Panc1 (cell line): ENCODE measurements at places on chromosomes 1 and 21. TPM values are rescaled to one million over a fixed set of nuclear protein-coding genes. Genes with fewer than 3 reads are reported as not detected.
A peak's percentile ranks its signal among the peaks of the same experiment; 100 is the strongest.

- H3K4me1 ChIP-seq = no peaks in the 10 kb centered on the region; the same call in 1 of the 2 replicates
- H3K27ac ChIP-seq = no peak overlapping the region
- peak overlapping the region; percentile 24; the same call in 1 of the 2 replicates for H3K4me3 ChIP-seq
- peak; percentile 60 for DNase-seq
- no peaks in the 10 kb centered on the region for H3K36me3 ChIP-seq
Observed at GRCh38 chr1:157163273-157164127, 25.3 kb upstream of the ETV3 start.

DNA sequence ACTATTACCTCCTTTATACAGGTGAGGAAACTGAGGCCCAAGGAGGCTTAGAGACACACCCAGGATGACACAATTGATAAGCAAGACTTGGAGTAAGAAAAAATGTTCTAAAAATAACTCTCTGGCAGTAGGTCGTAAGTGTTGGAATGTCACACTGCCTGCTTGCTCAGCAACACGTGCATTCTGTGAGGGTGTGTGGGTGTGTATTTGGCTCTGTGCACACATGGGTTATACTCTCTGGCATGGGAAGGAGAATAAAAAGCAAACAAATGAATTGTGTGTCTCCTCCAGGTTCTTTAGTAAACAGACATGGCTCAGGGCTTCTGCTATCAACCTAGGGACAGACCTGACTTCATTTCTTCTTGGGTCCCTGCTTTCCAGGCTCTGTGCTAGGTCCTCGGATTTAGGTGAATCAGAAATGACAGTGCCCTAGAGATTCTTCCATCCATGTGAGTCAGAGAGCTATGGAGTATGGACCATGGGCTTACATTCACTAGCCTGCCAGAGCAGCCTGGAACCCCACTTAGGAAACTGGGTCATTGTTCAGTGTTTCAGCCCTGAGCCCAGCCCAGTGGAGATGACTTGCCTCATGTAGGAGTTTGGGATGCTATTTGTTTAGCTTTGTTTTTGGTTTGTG is 72.4 kb downstream of the ELAVL4 start:
- DNase-seq = no peak
- no peaks in the 10 kb centered on the region for H3K36me3 ChIP-seq
- no peaks in the 10 kb centered on the region; the same call in 1 of the 2 replicates for H3K27me3 ChIP-seq
- no peak overlapping the region for H3K4me3 ChIP-seq
- H3K27ac ChIP-seq = no peak overlapping the region
- no peaks in the 10 kb centered on the region for H3K4me1 ChIP-seq

The OR2M3 gene
- total RNA-seq = not detected

DNA sequence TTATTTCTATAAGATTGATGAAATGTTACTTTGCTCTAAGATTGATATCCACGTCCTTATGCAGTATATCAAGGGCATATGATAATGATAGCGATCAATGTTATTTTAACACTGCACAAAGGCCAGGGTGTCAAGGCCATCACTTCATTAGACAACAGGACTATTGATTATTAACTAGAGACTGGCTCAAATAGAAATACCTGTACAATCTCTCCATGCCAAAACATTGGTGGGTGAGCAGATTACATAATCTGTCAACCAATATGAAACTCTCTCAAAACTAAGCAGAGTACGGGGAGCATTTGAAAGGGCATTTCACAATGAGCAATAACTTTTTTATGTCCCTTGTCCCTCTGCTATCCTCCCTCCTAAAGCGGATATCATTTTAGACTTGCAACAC is 566.5 kb upstream of the PKN2 start:
- no peaks in the 10 kb centered on the region for H3K36me3 ChIP-seq
- H3K4me3 ChIP-seq = no peak overlapping the region
- H3K27me3 ChIP-seq = no peaks in the 10 kb centered on the region
- no peak for DNase-seq

- H3K27me3 ChIP-seq = no peaks in the 10 kb centered on the region; the same call in none of the 2 replicates
- no peaks in the 10 kb centered on the region for H3K4me1 ChIP-seq
- H3K36me3 ChIP-seq = no peaks in the 10 kb centered on the region
- DNase-seq = no peak
Observed at GRCh38 chr21:38306433-38307141, 49.8 kb downstream of the KCNJ15 start.

- H3K4me1 ChIP-seq = no peaks in the 10 kb centered on the region
- H3K27me3 ChIP-seq = no peaks in the 10 kb centered on the region; the same call in 1 of the 2 replicates
- DNase-seq = no peak
Observed at GRCh38 chr21:33039536-33039935, 13.8 kb downstream of the OLIG2 start.

The LEMD1 gene
- not detected for total RNA-seq

GRCh38 chr1:77975386-77975785 is 3.5 kb downstream of the FUBP1 start:
- no peak overlapping the region for H3K27ac ChIP-seq
- H3K4me1 ChIP-seq = peaks cover 14% of the 10 kb centered on the region
- H3K36me3 ChIP-seq = peaks cover 19% of the 10 kb centered on the region
- DNase-seq = no peak
- peak overlapping the region; percentile 32; the same call in 1 of the 2 replicates for H3K4me3 ChIP-seq

GRCh38 chr1:219329578-219329977 is 155.9 kb downstream of the LYPLAL1 start:
- no peak overlapping the region for H3K27ac ChIP-seq
- no peak overlapping the region for H3K4me3 ChIP-seq
- no peak for DNase-seq

The CASQ2 gene
- total RNA-seq = not detected

DNA sequence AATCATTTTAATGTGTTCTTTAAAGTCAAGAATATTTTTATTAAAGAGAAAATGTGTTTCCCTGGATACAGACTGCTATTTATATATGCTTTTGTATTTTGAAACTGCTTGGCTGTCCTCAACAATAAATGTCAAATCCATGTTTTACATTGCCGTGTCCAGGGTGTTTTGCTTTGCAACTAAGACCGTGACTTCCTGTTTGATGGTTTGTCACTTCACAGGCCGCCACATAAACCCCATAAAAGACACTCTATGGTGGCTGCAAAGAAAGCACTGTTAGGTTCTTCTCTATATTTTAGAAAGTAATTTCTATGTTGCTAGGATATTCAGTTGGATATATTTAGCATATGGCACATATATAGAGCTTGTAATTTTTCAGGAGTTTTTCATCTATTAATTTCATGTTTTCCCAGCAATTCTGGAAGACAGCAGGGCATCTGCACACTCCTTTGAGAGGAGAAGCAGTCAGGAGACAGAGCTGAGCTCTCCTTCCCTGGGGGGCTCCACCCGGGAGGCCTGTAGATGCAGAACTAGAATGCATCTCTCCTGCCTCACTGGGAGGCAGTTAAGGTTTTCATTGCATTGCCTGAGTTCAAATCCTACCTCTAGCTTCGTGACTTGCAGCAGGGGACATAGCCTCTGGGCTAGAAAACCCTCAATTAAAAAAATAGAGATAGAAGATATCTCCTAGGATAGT is 33.1 kb downstream of the PRDM2 start:
- H3K4me3 ChIP-seq = no peak overlapping the region
- no peaks in the 10 kb centered on the region for H3K36me3 ChIP-seq
- H3K4me1 ChIP-seq = no peaks in the 10 kb centered on the region
- H3K27me3 ChIP-seq = no peaks in the 10 kb centered on the region
- DNase-seq = no peak
- H3K27ac ChIP-seq = no peak overlapping the region

GRCh38 chr1:96116731-96117130 is 604.9 kb upstream of the PTBP2 start:
- no peaks in the 10 kb centered on the region for H3K4me1 ChIP-seq
- H3K4me3 ChIP-seq = no peak overlapping the region
- no peaks in the 10 kb centered on the region for H3K36me3 ChIP-seq
- H3K27ac ChIP-seq = no peak overlapping the region
- no peaks in the 10 kb centered on the region for H3K27me3 ChIP-seq

- no peak overlapping the region for H3K4me3 ChIP-seq
- no peaks in the 10 kb centered on the region for H3K4me1 ChIP-seq
- DNase-seq = no peak
- no peaks in the 10 kb centered on the region for H3K36me3 ChIP-seq
- no peak overlapping the region for H3K27ac ChIP-seq
Observed at GRCh38 chr1:37272626-37273025, 201.8 kb upstream of the ZC3H12A start.

GRCh38 chr1:29807689-29808088 is 571.4 kb downstream of the PTPRU start:
- no peak overlapping the region for H3K27ac ChIP-seq
- H3K27me3 ChIP-seq = no peaks in the 10 kb centered on the region
- no peak for DNase-seq

DNA sequence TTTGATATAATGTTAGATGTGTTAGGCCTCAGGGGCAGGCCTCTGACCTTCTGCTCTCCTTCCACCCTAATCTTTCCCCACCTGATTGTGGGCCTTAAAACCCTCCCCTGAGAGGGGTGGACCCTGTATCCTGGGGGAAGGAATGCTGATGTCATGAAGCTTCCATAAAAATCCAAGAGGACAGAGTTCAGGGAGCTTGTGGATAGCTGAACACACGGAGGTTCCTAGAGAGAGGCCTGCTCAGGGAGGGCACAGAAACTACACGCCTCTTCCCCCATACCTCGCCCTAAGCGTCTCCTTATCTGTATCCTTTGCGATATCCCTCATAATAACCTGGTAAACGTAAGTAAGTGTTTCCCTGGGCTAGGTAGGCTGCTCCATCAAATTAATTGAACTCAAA is 4.3 kb downstream of the MFN2 start:
- peaks cover 11% of the 10 kb centered on the region for H3K36me3 ChIP-seq
- H3K4me1 ChIP-seq = peaks cover 19% of the 10 kb centered on the region
- H3K27ac ChIP-seq = no peak overlapping the region
- DNase-seq = no peak

DNA sequence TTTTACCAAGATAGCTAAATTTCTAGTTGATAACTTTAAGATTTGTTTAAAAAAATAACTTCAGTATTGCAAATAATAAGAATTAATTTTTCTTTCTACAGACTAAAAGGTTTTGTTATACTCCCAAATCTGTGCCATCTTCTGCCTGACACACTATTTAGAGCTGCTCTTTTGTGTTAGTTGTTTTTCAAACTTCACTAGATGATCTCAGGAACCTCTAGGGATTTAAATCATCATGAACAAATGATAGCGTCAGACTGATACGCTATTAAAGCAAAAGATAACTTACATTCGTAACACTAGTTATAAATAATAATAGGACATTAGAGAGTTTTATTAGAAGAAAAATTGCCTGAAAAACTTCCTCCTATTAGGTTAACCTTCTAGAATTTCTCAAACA is 243.1 kb upstream of the CXADR start:
- H3K27me3 ChIP-seq = no peaks in the 10 kb centered on the region
- no peaks in the 10 kb centered on the region; the same call in 1 of the 2 replicates for H3K4me1 ChIP-seq
- no peak for DNase-seq
- no peak overlapping the region for H3K4me3 ChIP-seq
- H3K27ac ChIP-seq = no peak overlapping the region

The VSIG8 gene
- total RNA-seq = not detected

The RGS13 gene
- total RNA-seq = not detected

DNA sequence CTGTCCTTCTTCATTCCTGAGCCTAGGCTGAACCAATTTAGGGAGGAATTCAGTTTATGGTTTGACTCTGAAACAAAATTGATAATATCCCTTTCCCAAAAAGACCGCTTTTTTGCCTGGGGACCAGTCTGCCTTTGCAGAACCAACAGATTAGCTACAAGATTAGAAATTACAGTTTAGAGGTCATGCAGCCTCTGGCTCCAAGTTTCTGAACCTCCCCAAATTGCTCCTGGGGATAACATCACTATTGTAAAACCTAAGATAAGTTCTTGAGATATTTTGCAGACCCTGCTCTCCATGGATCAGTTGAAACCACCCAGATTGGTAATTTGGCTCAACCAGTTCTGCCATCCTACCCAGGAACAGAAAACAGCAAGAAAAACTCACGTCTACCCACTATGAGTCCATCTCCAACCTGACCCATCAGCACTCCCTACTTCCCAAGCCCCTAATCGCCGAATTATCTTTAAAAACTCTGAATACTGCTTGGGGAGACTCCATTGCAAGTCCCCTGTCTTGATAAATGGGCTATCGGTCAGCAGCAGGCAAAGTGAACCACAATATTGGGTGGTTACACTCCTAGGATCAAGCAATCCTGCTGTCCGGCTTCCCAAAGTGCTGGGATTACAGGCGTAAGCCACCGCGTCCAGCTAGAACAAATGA is 605 bp upstream of the RABGGTB start:
- H3K4me3 ChIP-seq = peak overlapping the region; percentile 81
- H3K4me1 ChIP-seq = peaks cover 25% of the 10 kb centered on the region
- no peaks in the 10 kb centered on the region for H3K27me3 ChIP-seq
- peaks cover 42% of the 10 kb centered on the region for H3K36me3 ChIP-seq

The IGSF3 gene
- total RNA-seq = 9.3 TPM

The DUSP10 gene
- 1.4 TPM for total RNA-seq

GRCh38 chr1:212920896-212921295 is 29.4 kb upstream of the VASH2 start:
- no peak for DNase-seq
- no peaks in the 10 kb centered on the region for H3K36me3 ChIP-seq
- H3K27ac ChIP-seq = no peak overlapping the region
- H3K27me3 ChIP-seq = no peaks in the 10 kb centered on the region
- H3K4me1 ChIP-seq = no peaks in the 10 kb centered on the region
- H3K4me3 ChIP-seq = no peak overlapping the region

DNA sequence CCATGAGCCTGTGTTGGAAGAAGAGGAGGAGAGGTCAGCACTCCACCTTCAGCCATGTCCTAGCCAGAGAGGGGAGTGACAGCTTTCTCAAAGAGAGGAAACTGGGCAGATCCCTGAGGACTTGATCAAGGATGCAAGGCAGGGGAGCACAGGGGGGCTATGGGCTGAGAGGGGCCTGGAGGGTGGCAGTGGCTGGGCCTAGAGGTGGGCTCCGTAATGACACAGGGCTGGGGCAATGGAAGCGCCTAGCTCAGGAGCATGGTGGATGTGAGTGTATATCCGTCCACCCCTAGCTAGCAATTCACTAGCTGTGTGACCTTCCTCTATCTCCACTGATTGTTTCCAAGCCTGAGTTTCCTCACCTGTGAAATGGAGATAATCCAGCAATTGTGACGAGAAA is 32.6 kb downstream of the NEK2 start:
- no peaks in the 10 kb centered on the region for H3K27me3 ChIP-seq
- peaks cover 48% of the 10 kb centered on the region for H3K4me1 ChIP-seq
- H3K36me3 ChIP-seq = no peaks in the 10 kb centered on the region

The KIF14 gene
- 17.8 TPM for total RNA-seq

GRCh38 chr1:180415236-180415848 is 87.0 kb downstream of the ACBD6 start:
- H3K4me1 ChIP-seq = no peaks in the 10 kb centered on the region
- H3K27me3 ChIP-seq = no peaks in the 10 kb centered on the region
- no peak overlapping the region for H3K4me3 ChIP-seq
- DNase-seq = no peak

- DNase-seq = no peak
- H3K4me3 ChIP-seq = no peak overlapping the region
- no peaks in the 10 kb centered on the region for H3K27me3 ChIP-seq
Observed at GRCh38 chr1:219773775-219774174, 154.6 kb downstream of the SLC30A10 start.

The CADM3 gene
- total RNA-seq = 0.28 TPM
